ENCODE measurements at places on chromosomes 4 and X.

DNA sequence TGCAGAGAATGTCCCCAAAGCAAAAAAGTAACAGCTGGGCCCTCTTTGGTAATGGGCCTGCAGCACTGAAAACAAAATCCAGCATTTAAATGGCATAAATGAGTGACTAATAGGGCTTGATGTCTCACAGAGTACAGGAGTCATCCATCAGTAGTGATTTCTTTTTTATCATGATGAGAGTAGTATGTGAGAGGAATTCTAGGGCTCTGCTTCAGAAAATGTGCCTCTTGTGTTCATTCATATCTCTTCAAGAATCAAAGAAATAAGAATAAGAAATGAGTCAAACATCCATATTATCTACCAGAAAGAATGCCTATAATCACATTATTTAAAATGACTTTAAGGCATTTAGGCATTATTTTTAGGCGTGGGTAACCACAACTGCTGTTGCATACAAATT is 792.9 kb upstream of the HTR2C start:
- no peak for DNase-seq

DNA sequence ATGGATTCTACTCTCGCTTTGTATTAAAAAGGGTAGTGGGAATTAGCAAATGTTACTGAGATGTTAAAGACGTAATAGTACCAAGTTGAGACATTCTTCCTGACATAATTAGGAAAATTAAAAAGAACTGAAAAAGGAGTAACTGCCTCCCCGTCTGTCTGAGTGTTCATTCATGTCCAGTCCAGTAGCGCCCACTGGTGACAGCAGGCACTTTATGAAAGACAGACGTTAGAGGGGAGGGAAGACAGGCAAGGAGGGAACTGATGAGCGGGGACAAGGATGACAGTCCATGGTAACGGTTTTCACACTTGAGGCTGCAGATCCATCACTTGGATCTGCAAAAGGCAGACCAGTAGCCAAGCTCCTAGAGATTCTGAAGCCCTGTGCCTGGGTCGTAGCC is 326.7 kb downstream of the STK32B start:
- no peak for DNase-seq

DNA sequence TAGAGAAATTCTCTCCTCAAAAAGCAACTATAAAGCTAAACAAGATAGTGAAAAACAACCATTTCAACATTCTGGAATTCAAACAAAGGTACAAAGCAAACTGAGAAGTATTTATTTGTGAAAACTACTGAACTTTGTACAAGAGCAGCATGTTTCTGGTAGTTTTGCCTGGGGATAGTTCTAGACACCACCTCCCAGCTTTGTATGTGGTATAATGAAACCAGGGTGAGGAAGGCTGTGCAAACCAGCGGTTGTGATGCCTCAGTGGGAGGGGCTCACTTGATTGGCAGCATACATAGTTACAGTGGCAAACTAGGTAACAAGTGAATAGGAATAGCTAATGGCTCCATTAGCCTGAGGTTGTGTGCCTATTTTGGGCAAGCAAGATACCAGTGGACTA is 18.6 kb upstream of the FRMD7 start:
- DNase-seq, result no peak

GRCh38 chr4:7412554-7412912 is 22.2 kb downstream of the PSAPL1 start:
- DNase-seq, result no peak

- DNase-seq, result no peak
Observed at GRCh38 chr4:24013668-24014422, 124.0 kb upstream of the PPARGC1A start.

DNA sequence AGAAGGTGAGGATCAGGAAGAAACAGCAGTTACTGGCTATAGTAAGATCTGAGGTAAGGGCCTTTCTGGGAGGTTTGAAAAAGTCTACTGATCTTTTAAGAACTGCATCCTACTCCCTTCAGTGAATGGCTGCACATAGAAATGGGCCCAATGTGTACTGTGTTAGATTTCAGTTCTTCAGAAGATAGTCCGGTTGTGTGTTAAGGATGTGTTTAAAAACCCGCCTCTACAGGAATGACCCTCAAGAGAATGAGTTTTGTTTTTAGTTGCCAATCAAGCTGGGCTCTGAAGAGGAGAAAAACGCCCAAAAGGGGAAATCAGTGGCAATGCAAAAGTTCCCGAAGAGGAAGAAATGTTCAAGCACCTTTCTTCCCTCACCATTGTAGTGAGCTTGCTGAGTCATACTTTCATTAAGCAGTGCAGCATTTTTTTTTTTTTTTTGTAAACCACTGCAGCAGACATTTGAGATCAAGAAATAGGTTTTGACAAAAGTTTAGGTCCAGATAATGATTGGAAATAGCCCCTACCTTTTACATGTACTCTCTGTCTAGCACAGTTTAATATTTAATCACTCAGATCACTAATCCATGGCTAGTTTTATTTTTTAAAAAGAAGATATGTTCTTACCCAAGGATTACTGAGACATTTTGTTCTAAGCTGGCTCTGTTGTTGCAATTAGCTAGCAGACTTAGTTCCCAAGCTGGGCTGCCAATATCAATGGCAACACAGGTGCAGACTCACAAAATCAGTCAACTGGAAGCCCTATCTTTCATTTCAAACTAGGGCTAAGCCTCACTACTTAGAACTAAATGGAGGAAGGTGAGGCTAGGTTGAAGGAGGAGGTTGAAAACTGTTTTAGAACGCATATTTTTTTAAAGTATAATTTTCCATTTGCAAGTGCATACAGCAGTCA is 7.0 kb upstream of the TRPC5OS start:
- no peak for DNase-seq

DNA sequence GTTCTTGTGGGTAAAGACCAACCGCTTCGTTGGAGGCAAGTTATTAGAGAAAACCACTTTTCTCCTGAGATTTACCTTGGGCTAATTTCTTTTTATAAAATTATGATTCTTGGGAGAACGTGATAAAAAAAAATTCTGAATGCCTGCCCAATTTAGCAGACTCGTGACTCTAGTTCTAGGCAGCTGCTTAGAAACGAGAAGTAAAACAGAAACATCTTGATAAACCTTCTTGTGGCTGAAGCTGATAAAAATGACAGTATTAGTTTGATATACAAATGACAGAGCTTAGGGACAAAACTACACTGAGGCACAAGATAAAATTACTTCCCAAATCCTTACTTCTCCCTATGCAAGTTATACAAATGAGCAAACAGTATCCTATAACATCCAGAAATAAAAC is 458.9 kb upstream of the TEX13C start:
- no peak for DNase-seq

- no peak for DNase-seq
Observed at GRCh38 chr4:88696630-88697029, 999 bp downstream of the NAP1L5 start.

DNA sequence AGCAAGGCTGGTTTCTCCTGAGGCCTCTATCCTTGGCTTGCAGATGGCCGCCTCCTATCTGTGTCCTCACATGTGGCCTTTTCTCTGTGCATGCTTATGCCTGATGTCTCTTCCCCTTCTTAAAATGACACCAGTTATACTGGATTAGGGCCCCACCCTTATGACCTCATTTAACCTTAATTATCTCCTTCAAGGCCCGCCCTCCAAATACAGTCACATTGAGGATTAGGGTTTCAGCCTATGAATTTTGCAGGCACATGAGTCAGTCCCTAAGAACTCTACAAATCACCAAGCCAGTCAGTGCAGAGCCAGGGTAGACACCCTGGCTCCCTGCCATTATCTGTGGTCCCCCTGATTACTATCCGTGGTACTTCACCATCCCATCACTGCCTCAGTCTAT is 51.6 kb downstream of the MAML3 start:
- DNase-seq, result no peak

DNA sequence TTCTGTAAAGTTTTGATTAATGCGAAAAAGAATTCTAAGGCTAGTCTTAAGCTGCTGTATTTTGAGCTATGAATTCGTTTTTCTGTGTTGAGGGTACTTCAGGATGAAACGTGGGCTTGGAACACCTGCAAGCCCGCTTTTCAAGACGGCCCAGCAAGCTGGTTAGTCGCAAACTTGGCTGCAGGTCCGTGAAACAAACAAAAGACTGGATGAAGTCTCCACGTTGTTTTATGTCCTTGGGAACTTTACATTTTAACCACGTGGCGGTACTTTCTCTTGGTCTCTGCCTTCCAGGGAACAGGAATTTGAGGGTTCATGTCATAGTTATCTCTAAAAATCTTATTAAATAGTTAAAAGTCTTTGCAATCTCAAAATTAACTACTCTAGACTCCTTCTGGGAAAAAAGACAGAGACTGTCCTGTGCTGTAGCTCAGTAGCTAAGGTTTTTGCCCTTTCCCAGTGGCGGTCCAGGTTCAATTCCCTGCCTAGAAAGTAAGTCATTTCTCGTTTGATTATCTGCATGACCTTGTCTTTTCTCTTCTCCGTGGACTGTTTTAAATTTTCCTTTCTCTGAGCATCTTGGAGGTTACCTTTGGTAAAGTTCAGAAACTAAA is 21.0 kb downstream of the TENM3 start:
- no peak for DNase-seq

GRCh38 chr4:175176710-175177109 is 258.6 kb downstream of the ADAM29 start:
- no peak for DNase-seq

DNA sequence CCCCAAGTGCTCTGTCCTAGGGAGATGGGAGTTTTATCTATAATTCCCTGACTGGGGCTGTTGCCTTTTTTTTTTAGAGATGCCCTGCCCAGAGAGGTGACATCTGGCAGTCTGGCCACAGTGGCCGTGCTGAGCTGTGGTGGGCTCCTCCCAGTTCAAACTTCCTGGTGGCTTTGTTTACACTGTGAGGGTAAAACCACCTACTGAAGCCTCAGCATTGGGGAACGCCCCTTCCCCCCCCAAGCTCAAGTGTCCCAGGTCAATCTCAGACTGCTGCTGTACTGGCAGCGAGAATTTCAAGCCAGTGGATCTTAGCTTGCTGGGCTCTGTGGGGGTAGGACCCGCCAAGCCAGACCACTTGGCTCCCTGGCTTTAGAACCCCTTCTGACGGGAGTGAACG is 38.3 kb upstream of the CBLL2 start:
- no peak for DNase-seq

GRCh38 chrX:40245488-40246071 is 147.8 kb upstream of the BCOR start:
- DNase-seq, result no peak

DNA sequence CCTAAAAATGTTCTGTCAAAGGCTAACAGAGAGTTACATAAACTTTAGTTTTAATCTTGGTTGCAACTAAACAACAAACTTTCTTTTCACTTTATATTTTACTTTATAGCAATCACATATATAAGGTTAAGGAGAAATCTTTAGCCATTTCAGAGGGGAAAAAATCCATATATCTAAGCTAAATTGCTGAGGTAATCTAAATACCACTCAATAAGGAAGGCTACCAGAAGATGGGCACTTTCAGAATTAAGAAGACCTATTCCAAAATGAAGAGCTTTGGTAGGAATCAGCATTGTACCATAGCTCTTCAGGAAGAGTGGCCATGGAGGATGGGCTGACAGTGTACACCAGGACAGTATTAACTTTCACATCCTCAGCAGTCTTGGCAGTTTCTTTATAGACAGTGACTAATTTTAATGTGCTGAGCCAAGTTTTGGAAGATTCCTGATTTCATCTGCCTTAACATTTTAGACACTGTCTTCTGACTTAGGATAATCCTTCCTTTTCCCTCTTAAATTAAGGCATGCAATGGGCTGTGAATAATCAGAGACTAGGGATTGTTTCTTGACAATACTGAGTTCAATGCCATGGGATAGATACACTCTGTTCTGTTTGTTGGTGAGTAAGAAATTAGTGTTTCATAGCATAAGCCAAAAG is 7.1 kb downstream of the FAT4 start:
- DNase-seq, result no peak

DNA sequence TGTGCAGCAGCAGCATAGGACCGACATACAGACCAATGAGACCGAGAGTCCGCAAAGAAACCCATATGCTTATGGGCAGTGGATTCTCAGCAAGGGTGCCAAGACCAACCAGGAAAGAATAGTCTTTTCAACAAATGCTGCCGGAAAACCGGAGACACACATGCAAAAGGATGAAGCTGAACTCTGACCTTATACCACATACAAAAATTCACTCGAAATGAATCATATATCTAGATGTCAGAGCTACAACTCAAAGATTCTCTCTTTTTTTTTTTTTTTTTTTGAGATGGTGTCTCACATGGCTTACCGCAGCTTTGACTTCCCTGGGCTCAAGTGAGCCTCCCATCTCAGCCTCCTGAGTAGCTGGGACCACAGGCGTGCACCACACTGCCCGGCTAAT is 16.0 kb upstream of the MXD4 start:
- DNase-seq, result no peak

- DNase-seq, result no peak
Observed at GRCh38 chr4:88982757-88983156, 74.2 kb downstream of the FAM13A start.

GRCh38 chr4:109990261-109991257 is 77.9 kb downstream of the EGF start:
- DNase-seq, result peak; percentile 72

DNA sequence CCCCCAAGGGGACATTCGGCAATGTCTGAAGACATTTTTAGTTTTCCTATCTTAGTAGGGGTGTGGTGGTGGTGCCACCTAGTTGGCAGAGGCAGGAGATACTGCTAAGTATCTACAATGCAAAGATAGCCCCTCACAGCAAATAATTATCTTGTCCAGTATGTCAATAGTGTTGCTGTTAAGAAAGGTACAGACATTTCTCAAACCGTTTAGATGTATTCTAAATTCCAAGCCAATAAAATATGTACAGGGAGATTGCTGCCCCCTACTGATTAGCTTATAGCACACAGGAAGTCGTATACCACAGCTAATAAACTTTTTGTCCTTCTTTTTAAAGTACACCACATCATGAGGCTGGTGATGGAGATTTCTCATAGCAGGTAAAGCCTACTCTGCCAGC is 260.5 kb downstream of the TMA16 start:
- no peak for DNase-seq

GRCh38 chr4:106315476-106315967 is 487 bp downstream of the TBCK start:
- DNase-seq, result no peak

DNA sequence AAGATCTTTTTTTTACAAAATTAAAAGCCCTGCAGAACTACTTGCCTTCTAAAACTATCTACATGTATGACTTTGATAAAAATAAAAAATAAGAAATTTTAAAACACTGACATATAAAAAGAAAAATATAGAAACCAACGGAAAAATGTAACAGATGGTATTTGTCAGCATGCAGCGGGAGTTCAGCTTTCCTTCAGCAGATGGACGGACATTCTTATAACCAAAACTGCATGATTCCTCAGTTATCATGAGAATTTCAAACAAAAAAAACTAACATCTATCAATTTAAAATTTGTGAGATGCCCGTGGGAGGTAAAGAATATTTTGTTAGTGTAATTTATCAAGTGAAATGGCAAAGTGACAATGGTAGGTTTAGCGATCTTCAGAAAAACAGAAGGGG is 23.2 kb downstream of the RWDD4 start:
- DNase-seq, result no peak

- no peak for DNase-seq
Observed at GRCh38 chr4:52507774-52508173, 151.3 kb downstream of the USP46 start.

GRCh38 chr4:145887241-145887991 is 51.2 kb downstream of the ZNF827 start:
- no peak for DNase-seq

- no peak for DNase-seq
Observed at GRCh38 chr4:152160225-152160800, 375.6 kb downstream of the FBXW7 start.

GRCh38 chrX:100615005-100615404 is 21.6 kb downstream of the TSPAN6 start:
- DNase-seq, result no peak
